Stimulated activated CD8-positive, alpha-beta memory T cell treated with anti-CD3 and anti-CD28 coated beads, Interleukin-4, amount 100 ng/mL, for 24 hours (primary cell): ENCODE measurements at places on chromosomes 1 and 21.

DNA sequence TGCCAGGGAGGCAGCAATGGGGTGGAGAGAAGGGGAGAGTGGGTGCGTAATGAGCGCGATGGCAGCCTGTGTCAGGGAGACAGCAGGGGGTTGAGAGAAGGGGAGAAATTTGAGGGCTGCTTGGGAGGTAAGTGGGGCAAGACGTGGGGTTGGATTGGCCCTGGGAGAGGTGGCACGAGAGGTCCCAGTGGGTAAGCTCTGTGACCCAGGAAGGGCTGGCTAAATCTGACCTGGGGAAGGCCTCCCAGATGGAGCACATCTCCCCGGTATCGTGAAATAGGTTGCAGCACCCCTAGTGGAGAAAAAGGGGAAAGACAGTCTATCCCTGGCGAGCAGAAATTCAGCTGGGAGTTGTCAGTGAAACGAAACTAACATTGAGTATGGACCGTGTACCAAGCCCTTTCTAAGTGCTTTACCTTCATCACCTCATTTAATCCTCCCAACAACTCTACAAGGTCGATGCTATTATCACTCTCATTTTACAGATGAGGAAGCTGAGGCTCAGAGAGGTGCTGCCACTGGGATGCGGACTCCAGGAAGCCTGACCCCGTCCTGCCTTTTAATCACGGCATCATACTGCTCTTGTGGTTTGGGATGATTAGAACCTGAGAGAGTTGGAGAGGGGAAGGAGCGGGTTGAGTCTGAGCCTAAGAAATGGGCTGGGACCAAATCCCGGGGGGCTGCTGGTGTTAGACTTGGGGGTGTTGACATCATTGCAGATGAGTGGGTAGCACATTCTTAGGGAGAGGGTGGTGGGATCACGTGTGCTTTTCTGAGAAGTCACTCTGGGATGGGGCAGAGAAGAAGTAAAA, 56.6 kb upstream of the RPL11 start:
- no peak for DNase-seq

GRCh38 chr1:16243215-16243610, 6.2 kb upstream of the CPLANE2 start:
- no peak for DNase-seq

DNA sequence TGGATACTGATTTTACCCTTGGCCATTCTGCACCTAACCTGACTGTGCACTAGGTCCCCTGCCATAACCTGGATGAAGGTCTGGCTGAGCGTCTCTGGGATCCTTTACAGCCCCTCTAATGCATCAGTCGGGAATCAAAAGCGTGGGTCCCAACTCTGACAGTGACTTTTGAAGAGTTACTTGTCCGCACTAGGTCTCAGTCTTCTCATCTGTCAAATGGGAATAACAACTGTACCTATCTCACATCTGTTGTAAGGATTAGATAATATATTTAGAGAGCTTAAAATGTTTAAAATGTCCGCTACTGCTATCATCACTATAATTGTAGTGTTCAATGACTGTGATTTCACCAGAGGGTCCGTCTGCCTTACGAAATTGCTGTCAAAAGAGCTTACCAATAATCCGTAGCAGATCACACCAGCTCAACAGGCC, 746 bp downstream of the TADA1 start:
- no peak for DNase-seq

DNA sequence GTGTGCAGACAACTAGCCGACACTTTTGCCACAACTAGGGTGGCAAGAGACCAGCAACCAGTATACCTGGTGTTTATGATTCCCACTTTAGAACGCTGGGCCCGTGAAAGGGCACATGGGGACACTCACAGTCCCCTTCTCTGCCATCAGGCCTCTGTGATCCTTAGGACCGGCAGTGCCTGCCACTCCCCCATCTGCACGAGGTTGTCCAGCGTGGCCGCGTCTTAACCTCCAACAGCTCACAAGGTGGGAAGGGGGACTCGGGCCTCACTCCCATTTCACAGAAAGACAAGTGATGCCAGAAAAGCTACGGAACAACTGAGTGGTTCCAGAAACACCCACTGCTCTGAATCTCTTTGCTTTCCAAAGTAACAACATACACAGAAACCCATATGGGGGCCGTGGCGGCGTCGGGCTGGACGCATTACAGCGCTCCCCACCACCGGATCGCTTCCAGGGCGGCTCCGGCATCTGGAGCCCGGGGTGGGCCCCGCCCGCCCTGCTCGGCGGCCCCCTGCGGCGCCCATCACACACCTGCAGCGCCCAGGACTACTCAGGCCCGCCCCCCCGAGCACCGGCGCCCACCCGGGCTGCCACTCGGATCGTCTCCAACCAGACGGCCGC, 1.0 kb downstream of the ZNF496 start:
- no peak for DNase-seq

GRCh38 chr1:19552291-19553010, 67.1 kb upstream of the CAPZB start:
- no peak for DNase-seq

GRCh38 chr1:154689083-154689482, 81.1 kb upstream of the ADAR start:
- no peak for DNase-seq

GRCh38 chr1:34794001-34794789, 1.4 kb downstream of the GJA4 start:
- no peak for DNase-seq

GRCh38 chr1:7562729-7563605, 208.1 kb upstream of the VAMP3 start:
- DNase-seq, result no peak

- DNase-seq, result no peak
Measured at GRCh38 chr1:219381396-219381795, 207.7 kb downstream of the LYPLAL1 start.

GRCh38 chr1:81237473-81238089, 563.2 kb upstream of the ADGRL2 start:
- no peak for DNase-seq

DNA sequence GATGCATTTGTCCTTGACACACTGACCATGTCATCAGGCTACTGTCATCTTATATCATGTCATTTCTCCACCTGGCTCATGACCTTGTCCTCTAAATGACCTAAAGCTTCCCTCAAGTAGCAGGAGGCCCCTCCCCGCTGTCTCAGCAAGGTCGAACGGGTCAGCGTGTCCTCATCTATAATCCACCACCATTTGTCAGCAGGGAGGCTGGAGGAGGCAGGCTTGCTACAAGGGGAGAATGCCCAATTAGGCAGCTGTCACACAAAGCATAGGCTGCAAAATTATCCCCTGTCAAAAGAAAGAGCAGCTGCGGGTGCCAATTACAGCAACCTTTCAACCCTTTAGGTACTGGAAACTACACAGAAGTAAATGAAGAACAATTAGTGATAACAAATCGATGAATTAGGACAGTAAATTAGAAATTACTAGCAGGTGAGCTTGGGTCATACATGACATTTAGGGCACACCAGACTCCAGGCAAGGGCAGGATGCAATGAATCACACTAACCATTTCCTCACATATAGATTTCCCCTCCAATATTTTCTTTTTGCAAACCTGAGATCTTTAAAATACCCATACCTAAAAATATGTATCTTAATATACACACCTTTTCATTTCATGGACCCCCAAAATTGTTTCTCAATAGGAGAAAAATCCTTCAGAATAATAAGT, 61.2 kb downstream of the NRIP1 start:
- DNase-seq, result no peak

DNA sequence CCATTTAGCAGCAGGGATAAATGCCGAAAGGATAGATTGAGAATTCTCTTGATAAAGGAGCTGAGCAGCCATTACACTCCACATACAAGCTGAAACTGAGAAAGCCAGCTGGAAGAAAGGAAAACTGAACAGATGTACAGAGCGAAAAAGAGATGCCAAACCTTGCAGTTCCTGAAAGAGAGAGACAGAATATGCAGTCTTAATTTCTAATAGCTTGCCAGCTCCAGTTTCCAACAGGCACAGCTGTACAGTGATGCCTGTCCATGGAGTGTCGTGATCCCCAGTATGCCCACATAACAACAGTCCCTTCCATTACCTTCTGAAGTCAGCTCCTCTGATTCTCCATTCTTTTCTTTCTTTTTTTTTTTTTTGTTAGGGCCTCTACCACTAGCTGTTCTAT, 22.7 kb downstream of the ABL2 start:
- no peak for DNase-seq

DNA sequence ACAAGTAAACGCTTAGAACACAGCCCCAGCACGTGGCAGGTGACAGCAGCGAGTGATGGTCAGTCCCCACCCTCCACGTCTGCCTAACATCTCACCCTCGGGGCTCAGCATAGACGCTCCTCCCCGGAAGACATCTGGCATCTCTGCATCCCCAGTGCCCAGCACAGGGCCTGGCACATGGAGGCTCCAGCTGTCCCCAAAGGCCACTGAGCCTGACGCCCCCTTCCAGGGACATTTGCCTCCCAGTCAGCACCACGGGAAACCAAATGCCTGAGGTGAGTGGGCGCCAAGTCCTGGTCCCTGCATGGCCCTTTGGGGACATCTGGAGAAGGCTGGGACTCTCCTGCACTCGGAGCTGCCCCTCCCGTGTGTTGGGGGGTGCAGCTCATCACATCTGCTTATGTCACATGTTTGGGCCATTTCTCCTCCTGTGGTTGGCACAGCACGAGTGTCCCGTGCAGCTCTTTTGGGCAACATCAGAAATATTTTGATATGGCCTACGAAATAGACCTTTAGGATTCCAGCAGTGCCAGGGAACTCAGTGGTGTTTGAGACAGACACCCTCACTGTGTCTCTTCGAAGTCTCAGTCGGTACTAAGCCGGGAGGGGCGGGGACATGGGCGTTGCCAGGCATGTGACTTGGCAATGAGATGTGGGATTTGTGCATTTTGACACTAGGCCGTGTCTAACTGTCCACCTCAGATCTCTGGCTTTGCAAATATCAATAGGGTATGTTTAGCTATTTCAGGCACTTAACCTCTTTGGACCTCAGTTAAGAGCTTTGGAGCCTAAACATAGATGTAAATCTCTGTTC, 315.0 kb downstream of the PTPRU start:
- no peak for DNase-seq

DNA sequence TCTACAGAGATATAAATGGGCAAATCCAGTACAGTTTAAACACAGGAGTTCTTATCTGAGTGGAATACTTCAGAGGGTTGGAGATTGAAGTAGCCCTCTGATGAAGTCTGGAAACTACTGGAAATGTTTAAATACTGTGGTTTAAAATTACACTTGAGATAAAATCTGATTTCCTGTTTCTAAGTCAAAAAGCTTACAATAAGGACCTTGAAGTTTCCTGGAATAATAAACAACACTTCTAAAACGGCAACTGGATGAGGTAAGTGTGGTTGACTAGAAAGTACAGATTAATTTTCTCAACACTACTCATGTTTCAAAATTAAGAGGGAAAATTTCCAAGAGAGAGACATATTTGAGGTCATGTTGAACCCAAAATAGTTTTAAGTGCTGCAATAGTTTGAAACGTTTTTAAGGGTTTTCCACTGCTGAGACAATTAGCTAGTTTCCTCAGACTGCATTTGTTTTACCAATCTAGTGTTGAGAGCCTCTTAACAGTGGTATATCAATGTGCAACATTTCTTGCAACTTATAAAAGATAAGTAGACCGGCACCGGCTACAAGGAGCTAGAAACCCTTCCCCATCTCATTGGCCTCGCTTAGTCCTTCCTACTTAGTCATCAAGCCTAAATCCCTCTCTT, 27.4 kb downstream of the KCNA3 start:
- DNase-seq, result no peak

DNA sequence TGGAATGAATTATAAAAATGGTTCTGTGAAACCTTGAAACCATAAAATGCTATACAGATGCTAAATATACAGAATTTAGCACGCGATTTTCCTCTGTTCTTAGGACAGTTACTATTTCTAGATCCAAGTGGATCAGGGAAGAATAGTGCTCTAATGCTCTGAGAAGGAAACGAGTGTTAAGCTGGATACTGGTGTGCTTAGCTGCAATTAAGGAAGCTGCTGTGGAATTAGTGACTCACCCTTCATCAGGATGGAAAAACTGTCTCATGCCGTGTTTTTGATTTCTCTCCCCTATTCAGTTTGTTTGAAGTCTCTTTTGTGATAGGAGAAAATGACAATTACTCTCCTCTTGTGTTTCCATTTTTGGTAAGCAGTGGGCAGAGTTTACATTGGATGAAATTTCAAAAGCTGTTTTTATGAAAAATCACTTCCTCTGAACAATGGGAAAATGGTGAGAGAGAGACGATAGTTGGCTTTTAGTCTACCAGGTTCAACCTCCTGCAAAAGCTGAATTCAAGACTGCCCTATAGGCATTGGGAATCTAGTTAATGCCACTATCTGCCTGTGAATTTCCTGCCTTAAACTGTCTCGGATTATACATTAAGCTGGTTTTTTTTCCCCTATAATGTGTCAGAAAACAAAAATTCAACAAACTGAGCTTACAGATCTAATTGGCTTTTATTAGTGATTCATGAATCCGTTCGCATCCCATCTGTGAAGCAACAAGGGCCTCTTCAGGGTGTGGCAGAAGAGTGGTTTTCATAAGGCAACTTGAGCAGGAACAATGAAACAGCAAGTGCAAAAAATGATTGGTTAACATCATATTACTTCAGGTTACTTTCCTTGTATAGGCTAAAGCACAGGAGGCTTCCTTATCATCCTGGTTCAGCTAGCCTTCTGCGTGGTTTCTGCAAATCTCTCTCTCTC, 179.8 kb downstream of the ST6GALNAC3 start:
- no peak for DNase-seq

DNA sequence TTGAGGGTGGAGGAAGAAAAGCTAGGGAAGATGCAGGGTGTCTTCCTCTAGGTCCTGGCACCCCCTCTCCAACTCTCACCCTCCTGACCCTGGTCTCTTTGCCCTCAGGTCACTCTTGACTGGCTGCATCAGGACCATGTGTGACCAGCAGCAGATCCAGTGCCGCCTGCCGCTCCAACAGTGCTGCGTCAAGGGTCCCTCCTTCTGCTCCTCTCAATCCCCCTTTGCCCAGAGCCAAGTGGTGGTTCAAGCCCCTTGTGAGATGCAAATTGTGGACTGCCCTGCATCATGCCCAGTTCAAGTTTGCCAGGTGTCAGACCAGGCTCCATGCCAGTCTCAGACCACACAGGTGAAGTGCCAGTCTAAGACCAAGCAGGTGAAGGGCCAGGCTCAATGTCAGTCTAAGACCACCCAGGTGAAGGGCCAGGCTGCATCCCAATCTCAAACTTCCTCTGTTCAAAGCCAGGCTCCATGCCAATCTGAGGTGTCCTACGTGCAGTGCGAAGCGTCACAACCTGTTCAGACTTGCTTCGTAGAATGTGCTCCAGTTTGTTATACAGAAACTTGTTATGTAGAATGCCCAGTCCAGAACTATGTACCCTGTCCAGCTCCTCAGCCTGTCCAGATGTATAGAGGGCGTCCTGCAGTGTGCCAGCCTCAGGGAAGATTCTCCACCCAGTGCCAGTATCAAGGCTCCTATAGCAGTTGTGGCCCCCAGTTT, 1.8 kb downstream of the KPRP start:
- DNase-seq, result no peak

DNA sequence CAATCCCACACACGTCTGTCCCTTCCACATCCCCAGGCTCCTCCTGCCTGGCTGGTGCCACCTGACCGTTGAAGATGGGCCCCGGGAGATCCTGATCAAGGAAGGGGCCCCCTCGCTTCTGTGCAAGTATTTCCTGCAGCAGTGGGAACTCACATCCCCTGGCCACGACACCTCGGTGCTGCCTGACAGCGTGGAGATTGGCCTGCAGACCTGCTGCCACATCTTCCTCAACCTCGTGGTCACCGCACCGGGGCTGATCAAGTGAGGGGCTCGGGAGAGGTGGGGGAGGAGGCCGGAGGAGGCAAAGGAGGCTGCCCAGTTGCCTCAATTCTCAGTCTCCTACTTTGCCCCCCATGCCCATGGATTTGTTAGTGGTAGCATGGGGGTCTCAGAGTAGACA, 5.6 kb downstream of the NCDN start:
- no peak for DNase-seq

GRCh38 chr1:20443703-20444586, 42.1 kb downstream of the CAMK2N1 start:
- no peak for DNase-seq

- DNase-seq, result no peak
Measured at GRCh38 chr1:226882631-226883409, 12.4 kb downstream of the PSEN2 start.
